ENCODE measurements at places on chromosomes 4 and X. TPM values are rescaled to one million over a fixed set of nuclear protein-coding genes. Genes with fewer than 3 reads are reported as not detected.

- no peaks in the 10 kb centered on the region for H3K4me1 ChIP-seq
- H3K27ac ChIP-seq, result no peak overlapping the region
- H3K36me3 ChIP-seq, result no peaks in the 10 kb centered on the region
These were observed 177.6 kb downstream of the RNF150 start for GRCh38 chr4:140955641-140956040.

DNA sequence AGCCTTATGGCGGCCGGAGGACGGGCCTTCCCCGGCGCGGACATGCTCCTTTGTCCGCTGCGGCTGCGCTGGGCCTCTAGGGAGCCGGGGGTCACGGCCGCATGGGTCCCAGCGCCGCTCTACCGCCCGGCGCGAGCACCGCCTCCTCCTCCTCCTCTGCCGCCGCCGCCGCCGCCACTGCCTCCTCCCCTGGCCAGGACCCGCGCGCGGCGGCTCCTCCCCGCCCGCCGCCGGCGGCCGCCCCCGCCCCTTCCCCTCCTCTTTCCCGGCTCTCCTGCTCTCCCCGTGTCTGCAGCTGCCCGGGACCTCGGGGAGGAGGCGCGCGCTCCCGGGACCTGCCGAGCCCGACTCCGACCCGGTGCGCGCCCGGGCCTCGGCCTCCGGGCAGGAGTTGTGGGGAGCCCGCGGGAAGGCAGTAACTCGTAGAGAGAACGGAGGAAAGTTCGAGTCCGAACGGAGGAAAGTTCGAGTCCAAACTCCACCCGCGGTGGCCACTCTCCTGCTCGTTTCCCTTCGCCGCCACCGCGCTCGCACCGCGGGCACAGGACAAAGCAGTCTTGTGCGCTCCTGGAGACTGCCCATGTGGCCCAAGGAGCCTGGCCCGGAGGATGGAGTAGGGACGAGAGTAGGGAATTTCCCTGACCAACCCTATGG is at the start of gene ADGRA3:
TSS of gene ADGRA3 (minus strand) at position 179 of the 654 bp plus-strand sequence. CDS start 282 bp downstream, outside the sequence.
- no peaks in the 10 kb centered on the region for H3K36me3 ChIP-seq
- H3K27me3 ChIP-seq, result no peaks in the 10 kb centered on the region
- H3K4me3 ChIP-seq, result peak within 1 kb of the TSS; percentile 90
- peak; percentile 53 for DNase-seq
- peaks cover 11% of the 10 kb centered on the region for H3K4me1 ChIP-seq

DNA sequence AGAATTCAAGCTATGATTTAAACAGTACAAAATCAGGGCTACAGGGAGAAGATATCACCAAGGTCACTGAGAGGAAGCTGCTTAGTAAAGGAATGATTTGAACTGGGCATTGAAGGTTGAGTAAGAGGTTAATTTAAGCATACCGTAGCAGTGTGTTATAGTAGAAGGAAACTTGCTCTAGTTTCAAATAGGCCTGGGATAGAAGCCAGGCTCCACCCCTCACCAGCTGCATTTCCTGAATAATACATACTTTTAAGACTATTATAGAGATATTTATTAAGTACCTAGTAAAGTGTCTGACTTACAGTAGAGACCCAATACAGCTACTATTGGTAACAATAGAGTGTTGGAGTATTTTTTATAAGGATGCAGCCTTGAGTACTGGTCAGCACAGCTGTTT is 118.0 kb upstream of the GLRA2 start:
- DNase-seq, result no peak
- H3K4me3 ChIP-seq, result no peak overlapping the region
- H3K27ac ChIP-seq, result no peak overlapping the region
- no peaks in the 10 kb centered on the region for H3K27me3 ChIP-seq

CXorf51A gene
- not detected for total RNA-seq

CPZ gene
- 6.3 TPM for total RNA-seq

Measured in astrocyte (in vitro differentiated cells and primary cell).